ENCODE measurements at places on chromosomes 12 and 14.

GRCh38 chr12:31896514-31897039 lies 62.6 kb upstream of the RESF1 start:
- peak; percentile 94 for DNase-seq

DNA sequence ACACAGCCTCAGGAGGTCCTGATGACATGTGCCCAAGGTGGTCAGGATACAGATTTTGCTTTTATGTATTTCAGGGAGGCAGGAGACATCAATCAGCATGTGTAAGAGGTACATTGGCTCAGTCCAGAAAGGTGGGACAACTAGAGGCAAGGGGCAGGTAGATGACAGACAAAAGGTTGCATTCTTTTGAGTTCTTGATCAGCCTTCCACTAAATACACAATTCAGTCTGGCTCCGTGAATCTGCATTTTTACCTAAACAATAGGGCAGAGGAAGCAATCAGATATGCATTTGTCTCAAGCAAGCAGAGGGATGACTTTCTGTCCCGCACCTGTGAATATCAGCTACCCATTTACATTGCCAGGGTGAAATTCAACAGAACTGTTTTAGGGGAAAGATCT lies 178.6 kb downstream of the KSR2 start:
- no peak for DNase-seq

GRCh38 chr12:226401-226800 lies 12.4 kb upstream of the SLC6A12 start:
- no peak for DNase-seq

DNA sequence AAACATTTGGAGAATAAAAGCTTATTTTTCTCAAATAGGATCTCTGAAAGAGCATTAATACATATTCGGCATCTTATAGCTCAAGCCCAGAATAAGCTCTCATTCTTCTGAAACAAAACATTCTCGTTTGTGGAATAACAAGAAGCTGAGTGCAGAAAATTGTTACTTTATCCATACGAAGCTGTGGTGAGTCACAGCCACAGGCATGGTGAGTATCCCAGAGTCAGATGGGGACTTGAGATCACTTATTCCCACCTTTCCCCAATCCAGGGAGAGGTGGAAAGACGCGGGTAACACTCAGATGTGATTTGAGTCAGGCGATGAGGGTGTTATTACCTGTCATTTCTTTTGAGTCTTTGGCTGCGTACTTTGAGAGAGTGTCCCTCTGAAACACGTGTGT lies 214.6 kb upstream of the TMEM132C start:
- no peak for DNase-seq

DNA sequence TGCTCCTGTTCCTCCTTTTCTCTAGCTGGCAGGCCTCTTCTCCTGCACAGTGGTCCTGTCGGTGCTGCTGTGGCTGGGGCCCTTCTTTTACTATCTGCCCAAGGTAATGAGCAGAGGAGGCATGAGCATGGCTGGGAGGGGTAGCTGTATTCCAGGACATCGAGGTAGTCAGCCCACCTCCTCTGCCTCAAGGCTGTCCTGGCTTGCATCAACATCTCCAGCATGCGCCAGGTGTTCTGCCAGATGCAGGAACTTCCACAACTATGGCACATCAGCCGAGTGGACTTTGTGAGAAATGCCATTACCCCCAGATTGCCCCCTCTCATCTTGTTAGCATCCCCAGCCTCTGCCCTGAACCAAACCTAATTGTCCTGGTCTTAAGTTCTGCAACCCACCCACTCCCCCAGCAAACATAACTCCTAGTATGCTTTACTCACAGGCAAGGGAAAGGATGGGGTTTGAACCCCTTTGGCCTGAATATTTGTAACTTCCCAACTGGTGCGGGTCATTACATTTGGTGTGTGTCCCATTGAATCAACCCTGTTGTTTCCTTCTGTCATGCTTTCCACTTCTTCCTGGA lies 9.1 kb downstream of the B4GALNT1 start:
- DNase-seq = no peak

DNA sequence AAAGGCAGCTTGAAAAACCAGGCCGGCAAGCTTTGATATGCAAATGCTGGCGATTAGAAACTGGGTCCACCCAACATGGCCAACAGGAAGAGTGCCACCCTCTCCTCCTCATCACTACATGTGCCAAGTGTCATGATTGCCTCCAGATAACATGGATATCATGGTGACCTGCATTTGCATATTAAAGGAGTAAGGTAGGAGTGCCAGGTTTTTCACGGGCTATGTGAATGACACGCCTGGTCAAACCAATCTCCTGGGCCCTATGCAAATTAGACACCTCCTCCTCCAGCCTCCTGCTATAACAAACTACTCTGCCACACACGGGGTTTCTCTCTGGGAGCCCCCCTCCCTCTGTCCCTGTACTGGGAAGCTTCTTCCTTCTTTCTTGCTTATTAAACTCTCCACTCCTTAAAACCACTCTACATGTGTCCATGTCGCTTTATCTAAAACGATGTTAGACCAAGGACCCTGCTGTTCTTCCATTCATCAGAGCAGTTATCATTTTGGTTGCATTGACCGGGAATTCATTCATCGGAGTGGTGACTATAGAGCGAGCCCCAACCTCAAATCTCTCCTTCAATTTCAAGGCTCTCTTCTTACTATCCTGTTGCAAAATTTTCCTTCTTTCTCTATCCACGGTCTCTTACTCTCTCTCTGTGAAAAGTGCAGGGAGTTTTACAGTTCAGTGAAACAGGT lies 27.5 kb downstream of the APOBEC1 start:
- no peak for DNase-seq

- DNase-seq = no peak
These were observed 46.8 kb upstream of the DLK1 start for GRCh38 chr14:100679707-100680438.

- no peak for DNase-seq
These were observed 628.2 kb downstream of the ETNK1 start for GRCh38 chr12:23253191-23253590.

DNA sequence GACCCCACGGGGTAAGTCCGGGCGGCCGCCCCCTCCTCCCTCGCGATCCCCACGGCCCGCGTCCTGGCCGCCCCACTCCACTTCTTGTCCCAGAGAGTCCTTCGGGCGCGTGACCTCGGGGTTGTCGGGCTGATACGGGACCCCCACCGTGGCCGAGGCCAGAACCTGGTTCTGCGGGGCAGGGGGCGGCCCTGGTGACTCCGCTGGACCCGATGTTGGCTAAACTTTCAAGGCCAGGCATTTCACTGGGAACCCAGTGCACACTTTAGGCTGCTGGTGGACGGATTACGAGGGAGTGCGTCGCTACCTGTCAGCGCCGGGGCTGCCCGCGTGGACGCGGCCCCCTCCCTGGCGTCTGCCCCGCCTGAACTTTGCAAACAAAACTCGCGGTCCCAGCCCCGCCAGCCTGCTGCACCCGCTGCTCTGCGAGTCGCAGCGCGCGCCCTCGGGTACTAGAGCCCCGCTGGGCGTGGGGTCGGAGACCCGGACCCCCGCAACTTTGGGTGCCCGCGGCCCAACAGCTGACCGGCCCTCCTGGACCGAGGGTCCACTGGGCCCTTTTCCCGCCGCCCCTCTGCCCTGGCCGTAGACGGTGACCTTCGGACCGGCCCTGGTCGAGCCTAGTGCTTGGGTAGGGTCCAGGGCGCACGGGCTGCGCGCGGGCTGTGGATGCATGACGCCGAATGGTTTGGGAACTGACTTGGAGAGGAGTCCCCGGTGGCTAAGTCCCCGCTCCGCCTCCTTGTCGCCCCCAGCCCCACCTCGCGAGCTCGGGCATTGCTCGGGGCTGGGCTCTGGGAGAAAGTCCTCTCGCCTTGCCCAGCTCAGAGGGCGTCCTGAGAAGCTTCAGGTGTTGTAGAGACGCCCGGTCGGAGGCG lies 624 bp downstream of the RIN3 start:
- DNase-seq = no peak

DNA sequence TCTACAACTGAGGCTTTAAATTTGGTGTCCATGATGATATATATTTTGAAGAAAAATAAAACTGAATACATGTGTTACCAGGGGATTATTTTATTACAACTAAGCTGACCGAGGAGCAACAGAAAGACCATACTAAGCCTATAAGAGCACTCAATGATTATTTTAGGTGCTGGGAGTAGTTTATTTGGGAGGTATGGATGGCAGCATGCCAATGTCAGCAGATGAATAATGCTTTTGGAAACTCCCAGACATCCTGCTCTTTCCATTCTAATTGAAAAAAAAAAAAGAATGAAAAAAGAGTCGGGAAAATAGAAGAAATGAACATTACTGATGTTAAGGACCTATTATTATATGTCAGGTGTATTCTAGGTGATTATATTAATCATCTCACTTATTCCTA lies 441.2 kb downstream of the BTG1 start:
- DNase-seq = no peak

All from naive B cell (primary cell).